ENCODE measurements at places on chromosomes 7 and 10.

DNA sequence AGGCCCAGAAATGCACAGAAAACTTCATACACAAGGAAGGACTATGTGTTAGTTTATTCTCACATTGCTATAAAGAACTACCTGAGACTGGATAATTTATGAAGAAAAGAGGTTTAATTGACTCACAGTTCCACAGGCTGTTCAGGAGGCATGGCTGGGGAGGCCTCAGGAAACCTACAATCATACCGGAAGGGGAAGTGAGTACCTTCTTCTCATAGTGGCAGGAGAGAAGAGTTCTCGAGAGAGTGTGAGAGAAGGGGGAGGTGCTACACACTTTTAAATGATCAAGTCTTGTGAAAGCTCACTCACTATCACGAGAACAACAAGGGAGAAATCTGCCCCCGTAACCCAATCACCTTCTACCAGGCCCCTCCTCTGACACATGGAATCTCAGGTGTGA is 16.8 kb upstream of the RAMP3 start:
- DNase-seq: peak; percentile 4

DNA sequence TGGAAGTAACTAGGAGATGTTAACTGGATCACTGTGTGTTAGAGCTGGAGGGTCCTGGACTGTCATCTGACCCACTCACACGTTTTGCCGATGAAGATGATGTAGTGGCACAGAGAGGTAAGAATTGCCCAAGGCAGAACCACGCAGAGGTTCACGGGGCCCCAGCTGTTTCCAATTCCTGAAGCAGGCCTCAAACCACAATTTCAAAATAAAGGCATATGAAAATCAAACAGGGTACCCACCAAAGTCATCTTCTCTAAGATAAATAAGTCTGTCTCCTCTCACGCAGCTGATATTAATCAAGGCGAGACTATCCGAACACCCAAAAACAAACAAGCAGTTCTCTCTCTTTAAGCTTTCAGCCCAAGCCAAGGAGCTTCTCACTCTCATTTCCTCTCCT is 113.3 kb upstream of the JCAD start:
- DNase-seq: no peak

DNA sequence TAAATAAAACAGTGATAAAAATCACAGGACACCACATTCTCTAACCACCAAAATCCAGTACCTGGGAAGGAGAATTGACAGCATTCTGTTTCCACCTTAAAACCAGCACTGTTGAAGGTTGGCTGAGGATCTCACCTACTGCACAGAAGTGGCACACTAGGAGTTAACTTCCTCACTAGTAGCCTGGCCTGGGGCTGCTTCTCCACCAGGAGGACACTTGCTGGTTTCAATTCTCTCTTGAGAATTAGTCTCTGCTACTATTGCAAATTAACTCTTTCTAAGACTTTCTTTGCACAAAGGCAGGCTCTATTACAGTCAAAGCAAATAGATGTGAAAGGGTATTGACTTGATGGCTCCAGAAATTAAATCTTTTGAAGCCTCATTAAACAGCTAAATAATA is 2.3 kb upstream of the CTTNBP2 start:
- DNase-seq: no peak

DNA sequence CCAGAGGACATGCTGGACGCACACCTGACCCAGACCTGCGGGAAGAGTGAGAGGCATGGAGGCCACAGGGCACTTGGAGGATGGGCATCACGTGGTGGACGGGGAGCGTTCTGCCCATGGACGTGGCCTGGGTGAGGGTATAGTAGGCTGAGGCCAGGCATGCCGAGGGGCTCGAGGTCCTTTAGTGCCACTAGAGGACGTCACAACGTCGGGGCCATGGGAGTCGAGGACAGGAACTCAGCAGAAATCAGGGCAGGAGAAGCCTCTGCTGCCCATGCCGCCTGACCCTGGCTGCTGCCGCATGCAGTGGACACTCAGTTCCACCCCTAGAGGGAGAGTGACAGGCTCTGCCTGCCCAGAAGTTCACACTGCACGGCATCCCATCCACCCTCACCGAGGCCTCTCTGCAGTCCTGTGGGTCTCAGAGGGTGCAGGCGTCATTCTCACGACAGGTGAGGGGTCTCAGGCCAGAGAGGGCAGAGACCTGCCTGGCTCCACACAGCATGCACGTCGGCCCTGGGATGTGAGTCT is 198.7 kb downstream of the ADARB2 start:
- DNase-seq: peak; percentile 70

- DNase-seq: no peak
Measured at GRCh38 chr7:5533821-5534367, 110.3 kb upstream of the TNRC18 start.

DNA sequence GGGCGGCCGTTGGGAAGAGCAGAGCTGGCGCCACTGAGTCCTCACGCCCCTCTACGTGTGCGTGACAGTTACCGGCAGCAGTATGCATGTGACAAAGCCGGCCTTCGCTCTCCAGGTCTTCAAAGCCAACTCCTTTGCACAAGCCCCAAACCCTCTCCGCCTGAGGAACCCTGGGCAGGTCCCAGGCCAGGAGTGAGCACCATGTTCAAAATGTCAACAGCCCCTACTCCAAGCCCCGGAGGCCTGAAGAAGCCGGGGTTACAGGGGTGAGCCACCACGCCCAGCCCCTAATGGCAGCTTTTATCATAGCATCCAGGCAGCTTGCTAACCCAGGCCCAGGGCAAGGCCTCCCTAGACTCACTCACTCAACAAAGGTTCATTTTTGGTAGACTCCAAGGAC is 70.8 kb downstream of the OAT start:
- peak; percentile 56 for DNase-seq

All from posterior vena cava (tissue), 2 donors.